ENCODE measurements at places on chromosomes 6 and 20.

- DNase-seq: no peak
Observed at GRCh38 chr6:168377856-168378832, 58.6 kb upstream of the DACT2 start.

DNA sequence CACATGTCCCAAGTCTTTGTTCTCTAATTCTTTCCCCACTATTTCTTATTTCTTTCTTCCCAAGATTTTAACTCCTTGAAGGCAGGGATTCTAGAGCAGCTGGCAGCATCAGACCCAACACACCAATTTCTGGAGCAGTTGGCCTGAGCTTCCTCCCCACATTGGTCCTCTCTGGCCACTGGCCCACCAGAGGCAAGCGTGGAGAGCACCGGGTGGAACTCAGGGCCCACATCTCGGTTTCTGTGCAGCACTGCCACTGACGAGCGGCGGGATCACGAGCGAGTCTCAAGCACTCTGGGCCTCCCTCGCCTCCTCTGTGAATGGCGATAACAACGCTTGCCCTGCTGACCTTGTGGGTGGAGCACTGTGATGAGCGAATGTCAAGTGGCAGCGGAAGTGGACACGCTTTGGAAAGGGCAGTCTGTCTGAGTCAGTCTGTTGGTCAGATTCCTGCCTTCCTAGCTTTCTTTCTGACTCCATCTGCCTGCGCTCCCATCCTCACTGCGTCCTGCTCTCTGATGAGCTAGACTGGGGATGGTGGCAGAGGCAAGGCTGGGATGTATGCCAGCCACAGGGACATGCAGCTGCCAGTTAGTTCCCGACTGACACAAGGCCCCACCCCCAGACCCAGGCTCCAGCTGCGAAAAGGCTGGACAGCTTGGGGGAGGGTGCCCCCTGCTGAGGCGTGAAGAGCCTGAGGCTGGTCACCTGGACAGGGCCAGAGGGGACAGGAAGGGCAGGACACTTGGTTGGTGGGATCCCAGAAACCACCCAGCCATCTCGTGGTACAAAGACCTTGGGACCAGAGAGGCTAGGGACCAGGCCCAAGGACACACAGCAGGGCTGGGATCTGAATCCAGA, 4.5 kb upstream of the SPDEF start:
- DNase-seq: no peak

DNA sequence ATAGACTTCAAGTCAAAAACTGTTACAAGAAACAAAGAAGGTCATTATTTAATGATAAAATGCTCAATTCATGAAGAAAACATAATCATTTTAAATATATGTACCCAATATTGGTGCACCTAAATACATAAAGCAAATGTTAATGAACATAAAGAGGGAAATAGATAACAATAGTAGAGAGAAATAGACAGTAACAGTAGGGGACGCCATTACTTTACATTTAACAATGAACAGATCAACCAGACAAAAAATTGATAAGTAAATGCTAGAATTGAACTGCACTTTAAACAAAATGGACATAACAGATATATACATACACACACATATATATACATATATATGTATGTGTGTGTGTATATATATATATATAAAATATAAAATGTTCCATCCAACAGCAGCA, 37.4 kb downstream of the IL22RA2 start:
- no peak for DNase-seq

DNA sequence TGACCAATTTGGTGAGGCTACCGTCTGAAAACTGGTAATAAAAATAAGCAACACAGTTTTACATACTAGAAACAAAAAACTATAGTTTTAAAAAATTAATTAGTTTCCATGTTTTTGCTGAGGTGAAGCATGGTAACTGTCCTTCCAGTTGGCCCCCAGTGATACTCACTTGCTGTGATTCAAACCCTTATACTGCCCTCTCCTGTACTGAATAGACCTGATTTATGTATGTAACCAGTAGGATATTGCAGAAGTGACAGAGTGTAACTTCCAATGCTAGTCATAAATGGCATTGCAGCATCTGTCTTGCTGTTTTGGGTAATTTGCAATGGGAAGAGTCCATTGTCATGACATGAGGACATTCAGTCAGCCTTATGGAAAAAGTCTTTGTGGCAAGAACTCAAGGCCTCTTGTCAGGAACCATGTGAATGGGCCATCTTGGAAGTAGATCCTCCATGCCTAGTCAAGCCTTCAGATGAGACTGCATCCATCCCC, 8.9 kb upstream of the CHD6 start:
- DNase-seq: no peak

DNA sequence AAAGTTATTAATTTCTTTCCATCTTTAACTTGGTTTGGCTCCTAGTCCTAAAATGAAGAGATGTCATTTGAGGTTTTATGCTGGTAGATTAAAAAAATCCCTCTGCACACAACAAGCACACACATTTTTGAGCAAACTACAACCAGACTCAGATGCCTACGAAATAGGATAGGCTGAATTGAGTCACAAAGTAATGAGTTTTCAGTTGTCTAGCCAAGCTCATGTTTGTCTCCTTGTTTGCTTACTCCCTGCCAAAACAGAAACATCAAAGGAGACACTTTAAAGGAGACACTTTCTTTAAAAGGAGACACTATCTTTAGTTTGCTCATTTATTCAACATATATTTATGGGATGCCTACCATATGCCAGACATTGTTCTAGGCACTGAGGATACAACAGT, 56.2 kb downstream of the TPBG start:
- no peak for DNase-seq

DNA sequence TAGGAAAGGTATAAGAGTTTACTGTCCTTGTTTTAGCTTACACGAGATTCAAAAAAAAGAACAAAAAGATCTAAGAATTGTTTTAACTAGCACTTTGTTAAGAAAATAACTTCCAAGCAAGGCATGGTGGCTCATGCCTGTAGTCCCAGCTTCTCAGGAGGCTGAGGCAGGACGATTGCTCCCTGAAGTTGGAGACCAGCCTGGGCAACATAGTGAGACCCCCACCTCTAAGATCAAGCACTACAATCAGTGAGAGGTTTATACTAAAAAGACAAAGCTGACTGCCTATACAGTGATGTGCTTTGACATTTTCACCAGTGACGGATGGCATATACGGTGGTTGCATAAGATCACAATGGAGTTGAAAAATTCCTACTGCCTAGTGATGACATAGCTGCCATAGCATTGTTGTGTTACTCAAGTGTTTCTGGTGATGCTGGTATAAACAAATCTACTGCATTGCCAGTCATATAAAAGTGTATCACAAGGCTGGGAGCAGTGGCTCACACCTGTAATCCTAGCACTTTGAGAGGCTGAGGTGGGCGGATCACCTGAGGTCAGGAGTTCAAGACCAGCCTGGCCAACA, 68.6 kb downstream of the B4GALT5 start:
- no peak for DNase-seq

DNA sequence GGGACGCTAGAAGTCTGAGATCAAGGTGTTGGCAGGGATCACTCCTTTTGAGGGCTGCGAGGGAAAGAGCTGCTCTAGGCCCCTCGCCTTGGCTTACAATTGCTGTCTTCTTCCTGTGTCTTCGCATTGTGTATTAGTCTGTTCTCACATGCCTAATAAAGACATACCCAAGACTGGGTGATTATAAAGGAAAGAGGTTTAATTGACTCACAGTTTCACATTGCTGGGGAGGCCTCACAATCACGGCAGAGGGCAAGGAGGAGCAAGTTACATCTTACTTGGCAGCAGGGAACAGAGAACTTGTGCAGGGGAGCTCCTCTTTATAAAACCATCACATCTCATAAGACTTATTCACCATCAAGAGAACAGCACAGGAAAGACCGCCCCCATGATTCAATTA, 102.5 kb upstream of the ASF1A start:
- no peak for DNase-seq

DNA sequence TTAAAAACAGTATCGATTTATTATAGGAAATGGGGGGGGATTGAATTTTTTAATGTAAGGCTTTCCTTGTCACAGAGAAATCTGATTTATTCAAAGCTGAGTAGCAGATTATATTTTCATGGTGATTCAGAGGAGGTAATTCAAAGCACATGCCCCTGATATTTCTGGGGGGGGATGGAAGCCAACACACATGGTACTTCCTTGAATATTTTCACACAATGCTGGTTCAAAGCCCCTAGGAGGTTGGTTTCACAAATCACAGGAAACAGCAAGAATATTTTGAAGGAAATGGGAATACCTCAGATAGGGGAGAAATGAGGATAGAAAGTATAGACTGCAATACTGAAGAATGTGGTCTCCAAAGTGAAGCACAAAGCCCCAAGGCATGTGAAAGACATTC, 98.8 kb downstream of the RTN4IP1 start:
- no peak for DNase-seq

DNA sequence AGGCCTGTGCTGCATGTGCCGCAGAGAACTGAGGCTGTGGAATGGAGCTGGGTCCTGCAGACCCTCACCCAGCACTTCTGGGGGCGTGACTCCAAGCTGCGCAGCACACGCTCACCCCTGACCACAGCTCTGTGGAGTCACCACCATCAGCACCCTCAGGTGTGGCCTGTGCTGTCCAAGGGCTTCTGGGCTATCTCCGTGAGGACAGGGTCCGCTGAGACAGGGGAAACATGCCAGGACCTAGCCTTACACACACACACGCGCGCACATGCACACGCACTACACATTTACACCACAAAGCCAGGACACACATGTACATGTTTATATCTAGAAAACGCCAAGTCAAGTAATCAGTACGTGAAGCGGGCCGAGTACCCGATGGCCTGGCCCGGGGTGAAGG, 26.8 kb upstream of the TCFL5 start:
- no peak for DNase-seq

GRCh38 chr6:159117046-159117445, 52.2 kb upstream of the FNDC1 start:
- DNase-seq: no peak

GRCh38 chr6:29814379-29815117, 13.1 kb upstream of the HLA-G start:
- DNase-seq: no peak

DNA sequence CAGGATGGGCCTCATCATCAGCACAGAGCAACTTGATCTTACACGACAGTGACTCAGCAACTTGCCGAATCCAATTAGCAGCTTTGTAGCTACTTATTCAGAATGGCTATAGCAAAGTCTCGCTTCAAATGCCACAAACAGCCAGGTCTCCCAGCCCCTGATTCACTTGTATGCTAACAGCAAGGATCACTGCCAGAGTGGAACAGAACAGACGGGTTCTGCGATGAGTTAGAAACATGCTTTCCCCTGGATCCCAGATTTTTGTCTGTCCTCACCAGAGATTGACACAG, 254.4 kb downstream of the NRN1 start:
- no peak for DNase-seq
